Fibroblast of lung (primary cell): ENCODE measurements at places on chromosomes 7 and 10. TPM values are rescaled to one million over a fixed set of nuclear protein-coding genes. Genes with fewer than 3 reads are reported as not detected.
A peak's percentile ranks its signal among the peaks of the same experiment; 100 is the strongest.

DNA sequence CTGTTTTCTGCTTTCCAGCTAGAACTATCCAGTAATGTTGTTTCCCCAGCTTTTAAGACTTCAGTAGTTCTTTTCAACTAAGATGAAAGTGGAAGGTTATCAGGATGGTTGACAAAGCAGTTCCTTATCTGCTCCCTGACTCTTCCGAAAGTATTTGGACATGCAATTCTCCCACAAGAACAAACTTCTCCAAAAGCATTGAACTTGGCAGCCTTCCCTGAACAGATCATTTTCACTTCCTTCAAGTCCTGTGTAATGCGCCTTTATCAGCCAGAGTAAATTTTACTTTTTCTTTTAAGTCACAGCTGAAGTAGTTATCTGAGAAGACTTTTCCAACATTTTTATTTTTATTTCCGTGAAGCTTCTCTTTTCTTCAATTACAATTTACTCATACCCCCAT lies 39.7 kb downstream of the CDC14C start:
- DNase-seq = peak; percentile 85
- H3K36me3 ChIP-seq = no peaks in the 10 kb centered on the region
- no peak overlapping the region for H3K4me3 ChIP-seq
- H3K27me3 ChIP-seq = no peaks in the 10 kb centered on the region
- H3K27ac ChIP-seq = no peak overlapping the region

DNA sequence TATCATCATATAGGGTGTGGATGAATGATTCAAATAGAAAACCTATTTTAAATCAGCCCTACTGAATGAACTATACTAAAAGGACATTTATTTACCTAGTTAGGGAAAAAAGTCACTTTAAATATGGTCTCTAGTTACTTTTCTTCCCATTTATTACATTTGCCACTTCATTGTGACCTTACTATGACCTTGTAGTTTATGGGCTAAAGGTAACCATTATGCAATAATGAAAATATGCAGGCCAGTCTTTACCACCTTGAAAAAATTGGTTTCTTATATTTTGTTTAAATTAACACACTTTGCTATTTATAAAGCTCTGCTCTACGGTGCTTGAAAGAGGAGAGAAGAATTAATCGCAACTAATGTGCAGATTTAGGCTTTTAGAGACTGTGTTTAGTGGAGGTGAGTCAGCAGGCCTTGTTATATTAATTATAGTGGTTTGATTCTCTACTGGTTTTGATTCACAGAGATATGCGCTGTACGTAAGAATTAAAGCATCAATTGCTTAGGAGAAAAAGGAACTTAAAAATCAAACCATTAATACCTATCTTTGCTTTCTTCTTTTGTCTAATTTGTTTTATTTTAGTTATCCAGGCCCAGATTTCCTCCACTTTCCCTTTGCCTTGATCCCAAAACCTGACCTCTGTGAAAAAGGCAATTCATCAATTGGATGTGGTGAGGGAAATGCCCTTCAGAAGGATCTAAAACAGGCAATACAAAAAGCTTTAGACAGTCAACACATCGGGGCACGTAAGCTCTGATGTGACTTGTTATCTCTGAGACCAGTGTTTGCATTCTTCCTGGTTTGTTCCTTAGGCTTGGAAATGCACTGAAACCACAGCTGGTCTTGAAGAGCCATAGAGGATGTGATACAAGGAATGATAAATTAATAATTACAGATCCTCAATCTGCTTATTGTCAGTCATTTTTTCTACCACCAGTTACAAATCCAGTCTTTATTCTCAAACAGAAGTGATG lies 141.2 kb upstream of the HDAC9 start:
- H3K4me3 ChIP-seq = no peak overlapping the region
- no peaks in the 10 kb centered on the region for H3K4me1 ChIP-seq
- H3K27me3 ChIP-seq = no peaks in the 10 kb centered on the region

UPK3B gene
- polyA plus RNA-seq = not detected in 2 replicates

AKR1C3 gene
- 18.8 and 36.3 TPM in 2 replicates for polyA plus RNA-seq

- H3K4me1 ChIP-seq = peaks cover 21% of the 10 kb centered on the region
- H3K27me3 ChIP-seq = no peaks in the 10 kb centered on the region
- no peak overlapping the region for H3K4me3 ChIP-seq
- H3K36me3 ChIP-seq = no peaks in the 10 kb centered on the region
Measured at GRCh38 chr10:103695584-103696005, 159.8 kb downstream of the SH3PXD2A start.

ASZ1 gene
- 0.03 TPM in 1 of 2 replicates, not detected in the other for polyA plus RNA-seq

SLC26A5 gene
- not detected in 2 replicates for polyA plus RNA-seq
